ENCODE measurements at places on chromosomes 12 and 14.

DNA sequence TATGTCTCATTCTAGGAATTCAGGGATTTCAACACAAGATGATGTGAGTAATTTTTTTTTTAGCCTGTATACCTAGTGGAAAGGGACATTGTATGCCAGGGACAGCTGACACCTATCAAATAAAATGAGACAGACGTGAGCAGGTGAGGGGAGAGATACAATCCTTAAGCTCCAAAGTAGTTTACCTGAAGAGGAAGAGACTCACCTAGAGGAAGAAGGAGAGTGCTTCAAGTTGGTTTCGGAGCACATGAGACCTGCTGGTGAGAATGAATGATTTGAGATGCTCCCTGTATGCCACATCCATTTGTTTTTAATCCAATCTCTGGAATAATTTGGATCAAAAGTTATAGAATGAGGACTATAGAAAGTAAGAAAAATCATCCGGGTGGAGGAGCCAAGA, 915.4 kb upstream of the FBXO33 start:
- DNase-seq: no peak

DNA sequence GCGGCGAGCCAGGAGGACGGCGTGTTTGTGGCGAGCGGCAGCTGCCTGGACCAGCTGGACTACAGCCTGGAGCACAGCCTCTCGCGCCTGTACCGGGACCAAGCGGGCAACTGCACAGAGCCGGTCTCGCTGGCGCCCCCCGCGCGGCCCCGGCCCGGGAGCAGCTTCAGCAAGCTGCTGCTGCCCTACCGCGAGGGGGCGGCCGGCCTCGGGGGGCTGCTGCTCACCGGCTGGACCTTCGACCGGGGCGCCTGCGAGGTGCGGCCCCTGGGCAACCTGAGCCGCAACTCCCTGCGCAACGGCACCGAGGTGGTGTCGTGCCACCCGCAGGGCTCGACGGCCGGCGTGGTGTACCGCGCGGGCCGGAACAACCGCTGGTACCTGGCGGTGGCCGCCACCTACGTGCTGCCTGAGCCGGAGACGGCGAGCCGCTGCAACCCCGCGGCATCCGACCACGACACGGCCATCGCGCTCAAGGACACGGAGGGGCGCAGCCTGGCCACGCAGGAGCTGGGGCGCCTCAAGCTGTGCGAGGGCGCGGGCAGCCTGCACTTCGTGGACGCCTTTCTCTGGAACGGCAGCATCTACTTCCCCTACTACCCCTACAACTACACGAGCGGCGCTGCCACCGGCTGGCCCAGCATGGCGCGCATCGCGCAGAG, 873 bp downstream of the PLXNC1 start:
- peak; percentile 69 for DNase-seq

- DNase-seq: peak; percentile 59
These were observed at the start of gene C1R for GRCh38 chr12:7092229-7092985. TSS of gene C1R (minus strand) at chr12:7092445. CDS start at chr12:7092388, 57 bp downstream.

DNA sequence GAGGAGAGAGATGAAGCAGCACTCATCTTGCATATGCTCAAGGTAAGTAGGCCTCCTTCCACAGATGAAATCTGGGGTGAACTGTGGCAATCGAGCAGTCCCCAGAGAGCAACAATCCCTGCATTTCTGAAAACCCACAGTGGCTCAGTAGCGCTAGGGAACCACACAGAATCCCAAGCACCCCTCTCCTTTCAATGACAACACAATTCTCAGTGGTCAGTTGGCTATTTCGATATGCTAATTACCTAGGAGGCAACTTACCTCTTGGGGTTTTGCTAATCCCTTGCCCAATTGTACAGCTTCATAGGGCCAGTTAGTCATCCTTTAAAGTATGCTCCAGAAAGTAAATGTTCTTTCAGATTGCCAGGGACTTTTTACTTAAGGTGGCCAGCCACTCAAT, 1035.7 kb downstream of the BCL11B start:
- no peak for DNase-seq

DNA sequence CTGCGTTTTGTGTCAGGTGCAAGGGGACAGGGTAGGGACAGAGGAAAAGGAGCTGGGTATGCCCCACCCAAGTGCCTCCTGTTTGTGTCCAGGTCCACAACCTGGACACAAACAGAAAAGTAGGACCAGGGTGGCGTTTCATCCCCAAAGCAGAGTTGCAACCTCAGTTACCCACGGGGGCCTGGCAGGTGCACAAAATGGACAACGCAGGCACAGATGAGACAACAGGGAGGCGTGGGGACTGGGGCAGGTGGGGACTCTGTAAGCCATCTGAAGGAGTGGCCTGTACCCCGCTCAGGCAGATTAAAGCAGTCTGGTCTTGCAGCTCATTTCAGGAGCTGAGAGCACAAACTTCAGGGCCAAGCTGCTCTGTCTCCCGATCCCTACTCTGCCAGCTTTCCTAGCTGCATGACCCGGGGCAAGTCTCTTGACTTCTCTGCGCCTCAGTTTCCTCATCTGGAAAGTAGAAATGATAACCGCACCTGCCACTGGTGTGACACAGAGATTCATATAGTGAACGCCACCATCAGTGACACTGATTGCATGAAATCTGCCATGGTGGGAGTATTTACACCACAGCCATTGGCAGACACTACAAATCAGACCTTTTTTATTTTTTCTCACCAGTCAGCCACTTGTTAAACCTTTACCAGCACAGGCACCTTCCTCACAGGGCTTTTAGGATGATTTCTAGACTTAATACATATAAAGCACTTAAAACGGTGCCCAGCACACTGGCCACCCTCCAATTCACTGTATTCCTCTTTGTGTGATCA, 123.0 kb downstream of the PHETA1 start:
- no peak for DNase-seq

GRCh38 chr12:94175763-94176668, 27.6 kb downstream of the PLXNC1 start:
- peak; percentile 37 for DNase-seq

GRCh38 chr12:101612160-101612916, 17.6 kb downstream of the MYBPC1 start:
- no peak for DNase-seq

GRCh38 chr12:56931474-56931978, 2.7 kb downstream of the SDR9C7 start:
- DNase-seq: peak; percentile 74

DNA sequence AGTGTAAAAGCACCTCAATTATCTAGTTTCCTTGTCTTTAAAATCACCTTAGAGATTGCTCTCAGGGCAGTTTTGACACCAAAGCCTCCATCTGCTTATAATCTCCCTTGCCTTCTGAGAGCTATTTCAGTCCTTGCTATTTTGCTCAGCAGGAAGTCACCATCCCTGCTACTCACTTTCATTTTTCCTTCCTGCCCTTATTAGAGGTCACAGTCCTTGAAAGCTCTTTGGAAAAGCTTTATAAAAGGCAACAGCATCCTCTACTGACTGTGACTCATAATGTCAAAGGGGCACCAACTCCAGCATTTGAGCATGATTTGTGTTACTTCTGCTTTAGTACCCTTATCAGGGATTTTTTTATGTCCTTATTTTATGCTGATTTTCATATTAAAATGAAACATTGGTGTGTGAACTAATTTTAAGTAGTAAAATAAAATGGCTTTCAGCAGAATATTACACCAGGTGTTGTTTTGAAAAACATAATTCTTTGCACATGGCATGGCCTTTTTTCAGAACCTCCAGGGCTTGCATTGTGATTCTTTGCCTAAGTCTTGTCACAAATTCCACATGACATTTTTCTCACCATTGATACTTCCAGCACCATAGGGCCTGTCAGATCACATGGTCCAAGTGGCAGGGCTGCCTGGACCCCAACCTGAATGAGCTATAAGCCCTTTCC, 213.0 kb downstream of the ADAMTS20 start:
- no peak for DNase-seq

- DNase-seq: no peak
These were observed 85.0 kb downstream of the PAPOLA start for GRCh38 chr14:96586921-96587822.

DNA sequence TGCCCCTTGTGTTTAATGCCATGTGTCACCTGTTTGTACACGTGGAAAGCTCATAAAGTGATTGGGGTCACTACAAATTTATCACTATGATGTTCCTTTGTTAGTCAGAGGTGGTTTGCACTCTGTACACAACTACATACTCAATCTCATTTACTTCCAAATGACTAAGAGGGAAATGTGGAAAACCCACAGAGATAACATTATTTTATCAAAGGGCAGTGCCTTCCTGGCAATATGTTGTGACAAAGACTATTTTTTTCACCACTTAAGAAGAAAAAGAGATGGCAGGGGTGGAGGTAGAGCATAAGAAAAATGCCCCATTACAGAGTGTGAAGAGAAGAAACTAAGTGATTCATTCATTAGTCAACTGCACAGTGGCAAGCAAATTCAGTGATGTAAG, 1064.1 kb upstream of the FLRT2 start:
- DNase-seq: no peak

GRCh38 chr12:75704664-75705063, 193.3 kb upstream of the KRR1 start:
- DNase-seq: no peak

All from OCI-LY7 (cell line).